Foreskin keratinocyte (primary cell): ENCODE measurements at places on chromosomes 6 and 20. TPM values are rescaled to one million over a fixed set of nuclear protein-coding genes. Genes with fewer than 3 reads are reported as not detected.

- no peak for DNase-seq
Measured at GRCh38 chr6:35477028-35477427, 8.8 kb downstream of the RPL10A start.

GRCh38 chr20:15451241-15451640, 1113.8 kb upstream of the FLRT3 start:
- no peak for DNase-seq

- no peak for DNase-seq
Measured at GRCh38 chr20:48471759-48472408, 355.9 kb downstream of the PREX1 start.

GRCh38 chr20:35013421-35014411, 58.0 kb downstream of the MYH7B start:
- no peak for DNase-seq

Gene GGTLC1
- not detected in 2 replicates for total RNA-seq

Gene NHSL1
- 16.8 and 18.8 TPM in 2 replicates for total RNA-seq

DNA sequence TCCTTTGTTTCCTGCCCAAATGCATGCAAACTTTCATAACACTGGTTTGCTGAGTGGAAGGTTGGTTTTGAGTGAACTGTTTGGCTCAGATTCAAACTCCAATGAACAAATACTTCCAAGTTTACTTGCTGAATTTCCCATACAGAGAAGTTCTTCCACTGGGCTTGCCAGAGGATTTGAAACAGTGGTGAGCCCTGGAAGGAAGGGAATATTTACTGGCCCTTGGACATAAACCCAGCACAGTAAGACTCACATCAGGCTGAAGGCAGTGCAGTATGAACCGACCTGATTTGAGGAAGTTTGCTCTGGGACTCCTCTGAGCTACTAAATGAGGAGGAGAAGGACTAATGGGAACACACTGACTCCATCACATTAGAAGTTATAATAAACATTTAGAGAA, 3.8 kb downstream of the TRAF3IP2 start:
- no peak for DNase-seq

DNA sequence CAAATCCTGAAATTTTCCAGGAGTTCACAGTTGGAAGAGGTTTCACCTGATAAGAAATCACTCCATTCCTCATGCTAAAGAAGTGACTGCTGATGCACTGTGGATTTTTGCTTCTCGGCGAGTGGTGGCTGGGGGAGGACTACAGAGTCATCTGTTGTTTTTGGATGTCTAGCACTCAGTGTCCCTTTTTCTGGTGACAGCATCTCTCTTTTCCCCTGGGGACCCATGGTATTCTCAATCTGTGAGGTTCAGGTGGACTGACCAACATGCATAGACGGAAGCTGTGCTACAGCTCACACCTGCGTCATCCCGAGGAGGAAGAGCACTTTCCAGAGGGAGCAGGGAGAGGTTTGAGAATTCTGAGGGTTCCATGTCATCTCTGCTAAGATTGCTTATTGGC, 42.7 kb upstream of the ZNF831 start:
- DNase-seq = no peak

Gene SPTLC3
- total RNA-seq = 7.8 TPM in 2 replicates

Gene OR2J3
- not detected in 2 replicates for total RNA-seq

DNA sequence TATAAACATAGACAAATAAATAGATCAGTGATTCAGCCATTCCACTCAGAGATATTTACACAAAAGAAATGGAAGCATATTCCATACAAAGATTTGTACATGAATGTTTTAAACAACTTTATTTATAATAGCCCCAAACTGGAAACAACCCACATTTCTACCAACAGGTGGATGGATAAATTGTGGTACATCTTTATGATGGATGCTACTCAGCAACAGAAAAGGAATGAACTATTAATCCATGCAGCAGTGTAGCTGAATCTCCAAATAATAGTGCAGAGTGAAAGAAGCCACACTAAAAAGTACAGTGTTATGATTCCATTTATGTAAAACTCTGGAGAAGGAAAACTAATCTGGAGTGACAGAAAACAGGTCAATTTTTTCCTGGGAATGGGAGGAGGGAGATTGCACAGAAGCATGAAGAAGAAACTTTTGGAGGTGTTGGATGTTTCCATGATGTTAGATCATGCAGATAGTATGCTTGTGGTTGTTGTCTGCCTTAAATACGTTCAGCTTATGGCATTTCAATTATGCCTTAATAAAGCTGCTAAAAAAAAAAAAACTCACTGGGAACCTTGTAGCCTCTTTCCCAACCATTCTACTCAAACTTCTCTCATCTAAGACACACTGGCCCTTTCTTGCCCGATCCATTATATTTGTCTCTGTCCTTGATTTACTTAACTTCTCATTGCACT, 100.9 kb downstream of the PPP1R14C start:
- no peak for DNase-seq

GRCh38 chr6:170297576-170298330, 6.9 kb upstream of the DLL1 start:
- DNase-seq = no peak

Gene MICB
- 26.1 and 37.6 TPM in 2 replicates for total RNA-seq

Gene ID4
- total RNA-seq = not detected in 2 replicates

DNA sequence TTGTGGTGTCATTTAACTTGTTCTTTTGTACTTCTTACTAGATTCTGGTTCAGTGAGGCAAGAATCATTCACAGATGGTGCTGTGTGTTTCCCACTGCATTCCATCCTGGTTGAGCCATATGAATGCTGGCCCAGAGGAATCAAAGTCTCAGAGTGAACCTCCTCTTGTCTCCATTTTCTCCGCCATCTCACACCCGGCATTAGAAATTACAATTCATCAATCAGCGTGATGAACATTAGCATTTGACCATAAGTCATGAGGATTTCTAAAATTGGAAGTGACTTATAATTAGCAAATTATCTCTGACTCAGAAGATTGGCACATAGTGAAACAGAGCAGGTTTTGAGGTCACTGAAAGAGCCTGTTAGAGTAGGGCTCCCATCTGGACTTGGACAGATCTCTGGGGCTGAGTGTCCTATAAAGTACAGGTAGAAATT, 25.2 kb downstream of the TNFAIP3 start:
- no peak for DNase-seq

Gene HUS1B
- total RNA-seq = 0.18 and 0.31 TPM in 2 replicates

Gene EDN3
- not detected in 2 replicates for total RNA-seq

DNA sequence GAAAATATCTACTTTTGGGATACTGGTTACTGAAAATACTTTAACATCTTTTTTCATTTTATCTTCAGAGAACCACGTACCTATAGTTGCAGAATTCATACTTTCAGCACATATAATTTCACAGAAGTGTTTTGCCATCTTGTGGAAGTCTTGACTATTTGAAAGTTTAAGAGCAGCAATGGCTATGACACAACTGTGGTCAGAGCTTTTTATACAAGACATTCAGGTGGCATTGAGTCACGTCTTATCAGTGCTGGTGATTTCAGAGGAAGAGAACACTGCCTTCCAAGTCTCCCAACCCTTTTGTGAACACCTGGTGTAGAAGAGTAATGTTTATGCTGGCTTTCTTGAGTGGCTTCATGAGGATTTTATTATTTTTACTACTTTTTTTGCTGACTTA, 171.6 kb downstream of the ARID1B start:
- peak; percentile 89 for DNase-seq

- no peak for DNase-seq
Measured at GRCh38 chr6:30670760-30671527, 1.9 kb downstream of the DHX16 start.

GRCh38 chr20:49381558-49382493, 100.6 kb downstream of the KCNB1 start:
- DNase-seq = peak; percentile 83

DNA sequence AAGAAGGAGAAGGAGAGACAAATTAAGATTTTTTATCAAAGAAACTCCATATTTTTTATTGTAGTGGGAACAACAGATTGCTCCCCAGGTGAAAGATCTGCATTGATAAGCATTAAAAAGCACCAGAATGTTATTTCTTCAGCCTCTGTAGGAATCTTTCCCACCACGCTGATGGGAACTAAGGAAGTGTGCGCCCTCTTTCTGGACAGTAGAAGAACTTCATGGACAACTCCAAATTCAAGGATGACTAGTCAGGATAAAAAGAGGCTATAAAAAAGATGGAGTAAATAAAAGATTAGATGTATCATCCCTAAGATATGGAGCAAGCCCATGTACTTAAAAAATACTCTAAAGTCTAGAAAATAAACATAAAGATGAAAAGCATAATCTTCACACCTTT, 45.8 kb upstream of the PAK5 start:
- DNase-seq = no peak

Gene NCOA5
- total RNA-seq = 22.9 and 24.9 TPM in 2 replicates

Gene MACROD2
- total RNA-seq = 0.67 and 0.68 TPM in 2 replicates

GRCh38 chr6:34489207-34489805, 23.4 kb downstream of the PACSIN1 start:
- DNase-seq = no peak

GRCh38 chr6:42138630-42139619, 3.5 kb downstream of the C6orf132 start:
- peak; percentile 26 for DNase-seq

DNA sequence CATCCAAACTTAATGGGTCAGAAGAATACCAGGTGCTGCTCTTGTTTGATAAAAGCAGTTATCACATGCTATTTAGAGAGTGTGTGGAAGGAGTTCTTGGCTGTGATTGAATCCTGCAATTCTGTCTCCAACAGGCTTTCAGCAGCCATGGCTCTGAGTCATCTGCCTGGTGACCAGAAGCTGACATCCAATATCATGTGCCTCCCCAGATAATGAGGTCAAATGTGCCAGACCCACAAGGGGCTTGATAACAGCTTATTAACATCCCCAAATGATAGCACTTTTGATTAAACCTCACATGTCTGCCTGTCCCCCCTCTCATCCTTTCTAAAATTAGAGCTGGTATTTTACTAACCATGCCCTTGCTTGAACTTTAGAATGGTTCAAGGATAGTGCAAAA, 175.7 kb upstream of the PLN start:
- DNase-seq = no peak

DNA sequence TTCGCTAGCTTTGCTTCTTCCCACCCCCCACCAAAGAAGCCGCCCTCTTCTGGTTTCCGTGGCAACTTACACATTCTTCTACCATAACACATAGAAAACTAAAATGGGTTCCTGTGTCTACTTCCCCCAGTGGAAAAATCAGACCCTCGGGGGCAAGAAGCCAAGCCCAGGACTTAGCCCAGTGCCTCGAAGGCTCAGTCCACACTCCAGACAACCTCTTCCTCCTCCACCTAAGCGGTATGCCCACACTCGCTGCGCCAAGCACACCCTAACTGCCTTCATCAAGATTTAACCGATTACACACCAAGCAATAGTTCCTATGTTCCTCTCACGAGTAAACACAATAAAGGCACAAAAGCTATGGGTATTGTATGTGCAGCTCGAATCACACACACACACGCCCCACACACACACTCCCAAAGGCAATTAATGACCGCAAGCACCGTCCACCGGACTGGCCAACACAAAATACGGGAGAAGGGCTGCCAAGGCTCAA, 537 bp downstream of the PPIL4 start:
- DNase-seq = peak; percentile 19

DNA sequence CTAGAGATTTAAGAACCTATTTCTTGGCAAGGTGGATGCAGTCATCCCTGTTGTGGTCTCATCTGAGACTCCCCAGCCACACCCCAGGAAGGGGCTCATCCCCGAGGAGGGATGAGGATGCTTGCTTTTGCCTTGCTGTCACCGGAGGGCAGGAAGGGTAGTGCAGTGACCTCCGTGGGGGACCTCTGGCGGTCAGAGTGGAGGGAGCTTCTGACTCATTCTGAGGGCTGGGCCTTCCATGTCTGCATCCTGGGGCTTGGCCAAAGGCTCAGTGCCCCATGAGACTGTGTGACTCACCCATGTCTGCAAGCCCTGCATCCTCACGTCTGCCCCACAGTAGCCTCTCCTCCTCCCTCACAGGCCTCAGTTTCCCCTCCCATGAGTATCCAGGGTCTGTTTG, 38.7 kb downstream of the UQCC2 start:
- DNase-seq = peak; percentile 82

- peak; percentile 73 for DNase-seq
Measured at GRCh38 chr20:8414586-8415274, 282.7 kb downstream of the PLCB1 start.

DNA sequence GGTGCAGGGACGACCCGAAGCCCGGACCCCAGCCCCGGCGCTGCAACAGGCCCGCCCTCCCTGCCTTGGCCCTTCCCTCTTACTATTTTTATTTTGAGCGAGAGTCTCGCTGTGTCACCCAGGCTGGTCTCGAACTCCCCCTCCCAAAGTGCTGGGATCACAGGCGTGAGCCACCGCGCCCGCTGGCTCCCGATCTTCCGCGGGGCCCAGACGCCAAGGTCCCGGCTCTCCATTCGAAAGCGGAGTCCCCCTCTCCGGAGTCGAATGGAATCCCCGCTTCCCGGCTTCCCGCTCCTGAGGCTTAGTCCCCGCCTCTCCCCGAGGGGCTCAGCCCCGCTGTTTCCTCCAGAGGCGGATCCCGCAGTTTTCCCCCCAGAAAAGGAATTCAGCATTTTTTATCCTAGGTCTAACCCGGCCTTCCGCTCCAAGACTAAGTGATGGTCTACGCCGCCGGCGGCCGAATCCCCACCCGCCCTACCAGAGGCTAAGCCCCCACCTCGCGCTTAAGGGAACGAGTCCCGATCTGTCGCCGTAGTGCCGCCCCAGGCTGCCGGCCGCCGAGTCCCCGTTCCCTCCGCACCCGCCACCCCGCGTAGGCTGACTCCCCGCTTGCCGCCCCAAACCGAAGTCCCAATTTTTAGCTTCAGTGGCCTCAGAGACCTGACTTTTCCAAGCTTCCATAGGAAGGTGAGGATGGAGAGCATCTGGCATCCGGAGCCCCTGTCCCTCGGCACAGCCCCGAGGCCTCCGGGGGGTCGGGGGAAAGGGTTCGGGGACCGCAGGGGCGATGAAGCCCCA, 11.5 kb upstream of the TMC2 start:
- DNase-seq = peak; percentile 34

GRCh38 chr20:35327074-35327976, 35.1 kb upstream of the FAM83C start:
- DNase-seq = no peak

Gene FHL5
- not detected in 2 replicates for total RNA-seq

- DNase-seq = no peak
Measured at GRCh38 chr6:137095651-137096238, 51.0 kb upstream of the IL20RA start.

DNA sequence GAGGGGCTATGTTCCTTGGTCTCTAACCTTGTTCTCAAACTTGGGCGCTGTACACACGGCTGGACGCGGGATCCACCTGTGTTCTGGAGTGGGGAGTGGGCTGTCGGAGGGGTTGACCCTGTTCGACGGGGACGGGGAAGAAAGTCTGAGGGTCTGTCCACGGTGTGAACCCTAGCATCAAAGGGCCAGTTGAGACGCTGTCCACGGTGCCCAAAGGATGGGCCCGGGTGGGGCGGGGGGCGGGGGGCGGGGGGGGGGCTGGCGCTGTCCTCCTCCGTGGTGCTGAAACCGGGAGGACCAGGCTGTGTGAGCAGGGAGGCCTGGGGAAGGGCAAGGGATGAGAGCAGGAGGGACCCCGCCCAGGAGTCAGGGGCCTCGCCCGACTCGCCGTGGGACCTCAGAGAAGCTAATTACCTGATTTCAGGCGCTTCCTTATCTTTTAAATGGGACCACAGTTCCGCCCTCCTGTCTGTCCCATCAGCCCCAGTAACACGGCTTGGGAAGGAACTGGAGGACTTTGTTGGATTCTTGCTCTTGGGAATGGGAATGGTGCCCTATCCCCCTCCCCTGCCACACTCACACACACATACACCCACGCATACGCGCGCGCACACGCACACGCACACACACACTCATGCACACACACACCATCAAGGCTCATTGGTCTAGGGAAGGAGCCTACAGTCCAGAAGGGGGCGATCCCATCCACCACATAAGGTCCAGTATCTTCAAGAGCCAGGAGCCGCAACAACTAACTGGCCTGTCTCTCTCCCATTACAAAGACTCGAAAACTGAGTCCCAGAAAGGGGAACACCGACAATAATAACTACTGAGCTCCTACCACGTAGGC, 1.0 kb upstream of the VSTM2L start:
- peak; percentile 59 for DNase-seq
